Naive thymus-derived CD8-positive, alpha-beta T cell (primary cell): ENCODE measurements at places on chromosomes 4 and X.

DNA sequence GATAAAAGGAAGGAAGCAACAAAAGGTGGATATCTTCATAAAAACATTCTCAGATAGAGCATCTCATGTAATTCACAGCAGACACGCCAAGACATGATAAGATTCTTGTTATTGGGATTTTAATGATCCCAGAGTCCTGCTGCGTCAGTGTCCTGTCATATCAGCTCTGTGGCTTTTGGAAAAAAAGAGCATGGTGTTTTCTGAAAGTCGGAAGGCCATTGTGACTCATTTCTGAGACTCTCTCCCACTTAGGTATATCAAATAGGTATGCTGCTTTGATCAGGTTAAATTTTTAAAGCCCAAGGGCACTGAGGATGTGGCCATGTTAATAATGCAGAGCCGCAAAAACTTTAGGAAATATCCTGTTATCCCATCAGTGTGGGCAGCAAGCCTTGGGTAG is 481.0 kb downstream of the KCNIP4 start:
- no peak for DNase-seq

- no peak for DNase-seq
These were observed 21.4 kb upstream of the FAM9B start for GRCh38 chrX:9055354-9055753.

GRCh38 chr4:163195247-163195765 is 28.6 kb upstream of the NAF1 start:
- no peak for DNase-seq

DNA sequence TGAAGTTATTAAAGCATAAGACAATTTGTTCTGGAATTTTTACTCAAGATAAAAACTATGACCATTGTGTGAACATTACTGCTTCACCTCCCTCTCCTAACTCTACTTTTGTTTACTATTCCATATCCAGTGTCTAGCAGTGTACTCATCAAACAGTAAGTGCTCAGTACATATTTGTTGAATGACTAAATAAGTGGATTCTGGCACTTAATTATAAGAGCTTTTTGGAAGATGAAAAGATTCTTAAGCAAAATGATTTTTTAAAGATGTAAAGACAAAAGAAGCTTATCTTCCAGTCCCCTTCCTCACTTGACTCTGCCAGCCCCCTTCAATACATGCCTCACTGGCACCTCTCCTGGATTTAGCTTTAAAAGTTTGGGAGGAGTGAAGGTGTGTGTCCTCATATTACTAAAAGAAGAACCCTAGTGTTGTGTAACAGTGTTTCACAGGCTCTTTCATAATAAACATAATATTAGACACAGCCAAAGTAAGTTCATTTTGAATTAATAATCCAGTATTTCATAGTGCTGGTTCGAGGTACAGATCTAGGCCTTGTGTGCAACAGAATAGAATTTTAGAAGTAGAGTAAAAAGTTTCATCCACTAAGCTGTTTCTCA is 53.0 kb downstream of the GAB1 start:
- DNase-seq = no peak

- no peak for DNase-seq
These were observed 34.4 kb downstream of the CHST7 start for GRCh38 chrX:46607916-46608315.

DNA sequence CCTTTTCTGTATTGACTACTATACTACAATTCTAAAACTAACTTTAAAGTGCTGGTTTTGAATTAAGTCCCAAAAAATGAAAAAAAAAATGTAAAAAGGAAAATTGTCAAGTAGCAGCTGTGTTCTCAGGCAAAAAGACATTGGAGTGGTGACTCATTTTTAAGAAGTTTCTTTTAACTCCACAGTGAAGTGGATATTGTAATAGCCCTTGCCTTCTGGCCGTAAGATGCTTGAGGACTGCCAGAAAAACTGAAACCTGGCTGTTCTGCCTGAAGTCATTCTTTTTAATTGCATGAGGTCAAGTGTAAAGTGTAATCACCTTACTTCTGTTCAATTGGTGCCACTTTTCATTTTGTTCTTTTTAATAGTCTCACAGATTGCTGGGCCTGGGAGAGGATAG is 28.9 kb downstream of the SPANXD start:
- DNase-seq = no peak

DNA sequence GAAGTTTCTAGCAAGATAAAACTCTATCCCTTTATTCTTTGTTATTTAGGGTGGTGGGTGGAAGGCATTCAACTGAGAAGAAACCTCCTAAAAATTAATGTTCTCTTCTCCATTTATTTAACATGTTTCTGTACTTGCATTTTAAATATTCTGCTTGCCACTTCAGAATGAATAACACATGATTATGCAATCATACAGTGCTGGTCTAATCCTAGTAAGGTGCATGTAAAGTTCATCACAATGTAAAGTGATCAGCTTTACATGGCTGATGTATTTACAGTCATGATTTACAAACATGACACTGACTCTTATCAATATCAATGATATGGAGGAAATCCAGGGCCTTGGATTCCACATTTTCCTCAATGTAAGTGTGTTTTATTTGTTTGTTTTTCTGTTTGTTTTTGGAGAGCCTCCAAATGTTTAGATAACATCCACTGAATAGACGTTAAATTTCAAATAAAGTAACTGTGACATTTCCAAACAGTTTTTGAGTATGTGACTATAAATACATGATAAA is 342.1 kb upstream of the CTSO start:
- no peak for DNase-seq

DNA sequence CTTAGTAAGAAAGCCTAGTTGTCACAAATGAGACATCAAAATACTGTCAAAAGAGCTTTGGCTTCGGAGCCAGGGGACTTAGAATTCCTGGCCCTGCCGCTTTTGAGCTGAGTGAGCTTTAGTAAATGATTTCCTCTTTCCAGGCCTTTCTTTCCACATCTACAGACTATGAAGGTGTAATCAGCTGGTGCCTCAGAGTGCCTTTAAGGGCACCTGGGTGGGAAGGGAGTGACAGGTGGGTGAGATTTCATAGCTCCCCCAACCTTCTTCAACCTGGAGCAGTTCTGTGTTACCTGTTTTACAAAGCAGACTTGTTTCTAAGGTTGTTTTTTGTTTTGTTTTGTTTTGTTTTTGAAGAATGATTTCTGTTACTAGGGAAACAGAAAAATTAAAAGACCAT is 154.7 kb upstream of the BOD1L1 start:
- DNase-seq = no peak

GRCh38 chrX:64152857-64153256 is 52.7 kb downstream of the AMER1 start:
- DNase-seq = no peak
